Occipital lobe (tissue), 3 donors: ENCODE measurements at places on chromosomes 12 and 14. TPM values are rescaled to one million over a fixed set of nuclear protein-coding genes. Genes with fewer than 3 reads are reported as not detected.
A peak's percentile ranks its signal among the peaks of the same experiment; 100 is the strongest.

Gene RPGRIP1
- total RNA-seq: 0.16 TPM

Gene DAO
- not detected for total RNA-seq

DNA sequence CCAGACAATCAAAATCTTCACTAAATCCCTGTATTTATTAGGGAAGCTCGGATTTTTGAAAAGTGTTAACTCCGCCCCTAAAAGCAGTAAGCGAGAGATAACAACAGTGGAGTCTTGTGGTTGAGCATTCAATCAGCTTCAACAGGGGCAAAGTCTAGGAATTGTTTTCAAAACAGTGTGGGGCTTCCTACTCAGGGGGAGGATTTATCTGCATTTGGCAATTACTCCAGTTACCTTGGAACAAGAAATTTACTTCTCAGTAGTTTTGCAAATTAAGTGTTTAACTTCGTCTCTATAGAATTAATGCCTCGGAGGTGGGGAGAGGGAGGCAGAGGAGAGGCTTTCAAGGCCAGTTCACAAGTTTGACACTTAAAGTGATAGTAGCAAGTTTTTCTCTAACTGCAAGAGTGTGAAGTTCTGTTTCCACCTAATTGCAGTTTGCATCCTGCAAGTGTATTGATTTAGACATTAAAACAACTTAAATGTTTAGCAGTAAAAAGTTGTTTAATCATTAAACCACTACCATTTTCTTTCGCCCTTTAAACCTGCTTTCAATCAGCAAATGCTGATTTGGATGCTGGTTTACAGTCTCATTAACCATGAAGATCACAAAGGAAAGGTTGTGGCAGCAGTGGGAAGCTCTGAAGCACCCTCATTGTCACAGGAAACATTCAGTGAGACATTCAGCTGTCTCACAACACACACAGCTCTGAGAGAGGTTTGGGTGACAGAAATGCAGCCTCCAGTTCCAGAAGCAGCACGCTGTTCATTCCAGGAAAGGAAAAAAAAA lies 102.0 kb downstream of the HMGA2 start:
- DNase-seq: no peak

GRCh38 chr14:23623962-23624361 lies 12.2 kb upstream of the DHRS2 start:
- no peak for DNase-seq

- DNase-seq: no peak
Observed at GRCh38 chr12:64560396-64561301, 49.6 kb upstream of the RASSF3 start.

Gene SOX5
- total RNA-seq: 209 TPM

DNA sequence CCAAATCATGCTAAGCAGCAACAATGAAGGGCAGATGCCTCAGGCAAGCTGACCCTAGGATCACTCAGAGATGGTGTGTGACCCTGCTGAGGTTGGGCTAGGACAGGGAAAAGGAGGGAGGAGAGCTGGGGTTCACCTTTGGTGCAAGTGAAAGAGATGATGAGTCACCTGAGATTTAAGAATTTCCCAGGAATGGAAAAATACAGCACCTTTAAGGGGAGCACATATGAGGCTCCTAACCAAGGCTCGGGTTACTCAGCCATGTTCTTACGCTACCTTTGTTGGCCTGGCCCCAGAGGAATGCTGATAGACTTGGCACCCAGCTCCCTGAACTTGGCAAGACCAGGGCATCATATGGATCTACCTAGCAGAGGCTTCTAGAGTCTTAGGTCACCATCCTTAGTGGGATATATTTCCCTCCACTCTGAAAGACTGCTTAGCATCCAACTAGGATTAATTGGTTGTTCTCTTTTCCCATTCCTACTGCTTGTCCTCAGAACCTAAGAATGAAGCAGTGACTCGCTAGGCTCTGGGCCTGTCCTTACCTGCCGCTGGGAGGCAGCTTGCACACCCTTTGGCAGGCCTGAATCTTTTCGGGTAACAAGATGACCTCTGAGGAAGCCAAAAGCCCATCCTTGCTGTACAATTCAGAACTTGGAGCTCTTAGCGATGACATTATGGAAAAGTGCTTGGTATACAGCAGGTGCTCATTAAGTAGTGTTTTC lies 4.0 kb upstream of the NAA25 start:
- DNase-seq: no peak

- no peak for DNase-seq
Observed at GRCh38 chr12:87155621-87156020, 873.6 kb downstream of the C12orf50 start.

GRCh38 chr12:66627988-66628317 lies 50.9 kb downstream of the GRIP1 start:
- DNase-seq: no peak

DNA sequence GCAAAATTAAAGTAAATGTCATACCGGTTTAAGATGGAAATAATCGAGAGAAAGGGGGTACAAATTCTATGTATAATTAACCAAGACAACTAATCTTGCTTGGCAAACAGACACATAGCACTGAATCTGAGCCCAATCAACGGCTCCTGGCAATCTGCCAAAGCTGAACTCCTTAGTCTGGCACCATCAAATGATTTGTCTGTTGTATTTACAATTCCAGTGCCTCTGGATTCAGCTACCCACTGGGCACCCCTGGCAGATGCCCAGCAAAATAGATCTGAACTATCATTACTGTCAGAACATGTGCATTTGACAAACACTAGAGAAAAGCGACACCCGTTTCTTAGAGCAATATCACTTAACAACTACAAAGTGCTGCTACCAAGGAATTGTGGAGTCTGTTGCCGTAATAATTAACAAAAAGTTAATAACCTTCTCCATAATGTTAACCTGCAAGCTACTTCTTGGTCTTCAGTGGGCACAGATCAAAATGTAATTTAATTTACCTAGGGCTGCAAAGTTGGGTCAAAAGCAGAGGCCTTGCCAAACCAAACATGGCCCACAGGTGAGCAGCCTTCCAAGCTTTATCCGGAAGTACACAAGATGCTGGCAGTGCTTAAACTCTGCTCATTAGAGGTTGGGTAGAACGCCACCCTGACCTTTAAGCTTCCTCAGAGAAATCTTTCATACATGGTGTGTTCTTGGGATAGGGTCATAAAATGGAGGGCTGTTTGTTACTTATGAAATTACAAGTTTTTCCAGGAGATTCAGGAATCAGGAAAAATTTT lies 7.6 kb downstream of the EGLN3 start:
- peak; percentile 15 for DNase-seq

- no peak for DNase-seq
Observed at GRCh38 chr14:52878469-52878868, 72.4 kb downstream of the FERMT2 start.

DNA sequence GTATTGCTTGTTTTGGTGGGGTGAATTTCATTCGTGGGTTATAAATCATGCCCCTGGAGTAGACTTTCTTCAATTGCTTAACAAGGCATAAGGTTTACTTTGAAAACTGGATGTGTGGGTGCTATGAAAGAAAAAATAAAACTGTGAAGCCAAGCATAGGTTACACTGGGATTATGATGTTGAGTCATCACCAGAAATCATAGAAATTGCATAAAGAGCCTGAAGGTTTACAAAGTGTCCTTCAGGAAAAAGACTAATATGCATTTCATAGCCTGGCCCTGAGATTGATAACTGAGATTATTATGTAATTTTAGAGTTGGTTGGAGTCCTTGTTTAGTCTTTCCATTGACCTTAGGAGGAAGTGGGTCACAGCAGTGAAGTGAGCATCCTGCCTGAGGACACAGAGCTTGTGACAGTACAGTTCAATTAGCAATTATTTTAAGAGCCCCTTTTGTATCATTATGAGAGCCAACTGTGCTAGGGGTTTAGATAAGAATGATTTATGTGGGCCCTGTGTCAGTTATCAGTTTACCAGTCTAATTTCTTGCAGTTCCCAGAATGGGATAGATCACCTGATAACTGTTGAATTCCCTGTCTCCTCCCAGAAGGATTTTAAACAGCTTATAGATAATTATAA lies 13.6 kb downstream of the LRRK2 start:
- no peak for DNase-seq

Gene DUSP16
- 10.0 TPM for total RNA-seq

DNA sequence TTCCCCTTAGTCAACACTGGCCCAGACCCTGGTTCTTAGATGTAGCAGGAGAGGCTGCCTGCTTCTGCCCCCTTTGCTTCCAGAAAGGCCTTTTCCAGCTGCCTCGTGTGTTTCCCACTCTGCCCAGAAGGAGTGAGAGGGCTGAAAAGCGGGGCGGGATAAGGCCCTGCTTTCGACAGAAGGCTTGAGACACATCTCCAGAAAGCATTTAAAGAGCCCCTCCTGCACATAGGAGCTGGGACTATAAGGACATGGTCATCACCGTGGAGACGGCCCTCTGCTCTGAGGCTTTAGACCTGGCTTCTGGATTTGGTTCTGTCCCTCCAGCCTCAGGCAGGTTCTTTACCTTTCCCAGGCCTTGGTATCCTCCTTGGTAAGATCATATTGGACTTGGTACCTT lies 11.9 kb downstream of the CALM1 start:
- DNase-seq: no peak

Gene RNF212B
- not detected for total RNA-seq

DNA sequence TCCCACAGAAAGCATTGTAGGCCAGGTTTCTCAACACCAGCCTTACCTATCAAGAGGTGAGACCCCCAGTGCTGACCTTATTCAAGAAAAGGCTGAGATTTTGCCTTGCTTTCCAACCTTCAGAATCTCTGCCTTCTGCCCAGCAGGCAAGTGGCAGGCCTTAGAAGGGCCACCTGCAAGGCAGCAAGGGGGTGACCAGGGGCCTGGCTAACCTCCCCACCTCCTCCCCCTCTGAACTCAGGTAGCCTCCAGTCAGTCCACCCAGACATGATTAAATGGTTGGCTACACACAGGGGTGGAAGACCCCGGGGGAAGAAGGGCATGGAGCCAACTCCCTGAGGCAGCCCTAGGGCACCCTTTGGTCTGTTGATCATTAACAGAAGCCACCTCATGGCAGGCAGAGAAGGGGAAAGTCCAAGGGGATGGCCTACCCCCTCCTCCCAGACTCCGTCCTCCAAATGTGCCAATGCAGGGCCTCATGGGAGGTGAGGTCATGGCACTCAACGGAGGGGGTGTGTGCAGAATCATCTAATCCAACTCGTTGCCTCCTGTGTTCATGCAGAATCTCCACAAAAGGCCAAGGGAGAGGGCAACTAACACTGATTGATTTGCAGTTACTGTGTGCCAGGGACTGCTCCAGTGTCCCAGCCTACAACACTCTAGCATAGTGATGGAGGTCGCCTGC lies 8.5 kb downstream of the ZFP36L1 start:
- DNase-seq: no peak

Gene OR6C6
- not detected for total RNA-seq

DNA sequence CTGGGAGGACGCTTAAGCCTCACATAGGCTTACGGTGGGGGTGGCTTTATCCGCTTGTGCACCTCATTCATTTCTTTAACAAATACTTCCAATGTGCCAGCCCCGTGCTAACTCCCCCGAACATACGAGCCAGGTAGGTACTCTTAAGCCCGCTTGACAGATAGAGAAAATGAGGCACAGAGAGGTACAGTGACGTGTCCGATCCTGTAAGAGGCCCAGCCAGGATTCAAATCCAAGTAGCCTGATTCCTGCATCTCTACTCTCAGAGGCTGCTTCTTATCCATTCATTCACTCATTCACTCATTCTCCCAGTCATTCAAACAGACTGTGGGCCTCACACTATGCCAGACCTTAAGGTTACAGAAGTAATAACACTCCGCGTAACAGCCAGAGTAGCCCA lies 477 bp downstream of the OAS3 start:
- no peak for DNase-seq

Gene OR4N5
- not detected for total RNA-seq

- no peak for DNase-seq
Observed at GRCh38 chr14:50093496-50093895, 22.9 kb downstream of the VCPKMT start.

- peak; percentile 23 for DNase-seq
Observed at GRCh38 chr14:74362361-74362915, 14.2 kb downstream of the VRTN start.

DNA sequence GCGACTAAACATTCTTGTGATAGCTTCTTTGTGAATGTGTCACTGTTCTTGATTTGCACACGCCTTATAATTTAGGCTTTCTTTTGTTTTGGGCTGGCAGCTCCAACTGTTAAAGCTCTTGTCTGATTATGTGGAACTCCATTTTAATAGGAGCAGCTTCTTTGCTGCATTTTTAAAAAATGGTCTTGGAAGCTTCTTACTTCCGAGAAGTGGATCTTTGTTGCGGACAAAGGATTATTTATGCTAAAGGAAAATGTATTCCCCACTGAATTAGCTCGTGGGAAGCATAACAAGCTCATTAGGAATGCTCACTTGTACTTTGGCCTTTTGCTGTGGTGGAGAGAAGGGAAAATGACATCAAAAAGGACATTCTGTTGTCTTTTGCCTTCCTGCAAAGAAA lies 20.0 kb downstream of the GAS2L3 start:
- no peak for DNase-seq

Gene SERPINA4
- total RNA-seq: not detected

DNA sequence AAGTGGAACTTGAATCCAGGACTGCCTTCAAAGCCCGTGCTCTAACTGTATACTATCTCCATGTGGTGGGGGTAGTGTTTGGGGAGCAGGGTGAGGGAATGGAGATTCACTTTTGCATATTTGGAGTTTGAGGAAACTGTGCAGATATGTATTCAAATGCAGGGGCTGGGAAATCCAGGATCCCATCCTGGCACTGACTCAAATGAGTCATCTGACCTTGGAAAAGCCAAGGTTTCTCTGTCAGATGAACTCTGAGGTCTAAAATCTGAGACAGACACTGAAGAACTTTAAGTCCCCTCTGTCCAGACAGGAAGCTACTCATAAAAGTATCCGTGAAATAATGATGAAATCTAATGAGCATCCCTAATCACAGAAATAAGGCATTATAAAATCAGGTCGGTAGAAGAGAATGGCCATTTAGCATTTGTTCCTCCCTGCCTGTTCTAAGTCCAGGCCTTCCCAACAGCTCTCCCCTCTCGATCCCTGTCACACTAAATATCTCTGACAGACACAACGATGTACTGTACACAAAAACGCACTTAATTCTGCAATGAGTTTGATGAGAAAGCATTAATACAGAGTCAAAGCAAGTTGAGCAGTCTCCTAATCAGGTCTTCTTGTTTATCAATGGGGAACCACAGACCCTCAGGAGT lies 14.4 kb downstream of the NIN start:
- no peak for DNase-seq

DNA sequence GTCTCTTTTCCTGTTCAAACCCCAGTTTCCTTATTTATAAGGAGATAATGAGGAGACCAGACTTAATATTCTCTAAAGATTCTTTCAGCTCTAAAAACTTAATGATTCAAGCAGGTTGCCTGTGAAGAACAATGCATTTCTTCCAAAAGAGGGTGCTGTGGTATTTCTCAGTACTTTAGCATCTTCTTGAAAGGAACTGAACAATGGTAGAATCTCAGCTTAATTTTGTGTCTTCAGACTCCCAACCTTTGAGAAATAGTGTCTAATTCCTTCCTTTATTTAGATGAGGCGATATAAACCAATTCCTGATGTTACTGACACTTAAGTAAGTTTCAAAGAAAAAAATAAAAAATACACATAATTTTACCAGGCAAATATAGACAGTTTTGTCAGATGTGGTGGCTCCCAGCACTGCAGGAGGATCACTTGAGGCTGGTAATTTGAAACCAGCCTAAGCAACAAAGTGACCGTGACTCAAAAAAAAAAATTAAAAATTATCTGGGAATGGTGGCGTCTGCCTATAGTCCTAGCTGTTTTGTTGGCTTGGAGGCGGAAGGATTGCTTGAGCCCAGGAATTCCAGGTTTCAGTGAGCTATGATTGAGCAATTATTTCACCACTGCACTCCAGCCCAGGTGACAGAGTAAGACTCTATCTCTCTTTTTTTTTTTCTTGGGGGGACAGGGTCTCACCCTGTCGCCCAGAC lies 76.9 kb upstream of the PSMA6 start:
- DNase-seq: no peak
